CD4-positive, alpha-beta T cell treated with Interleukin-2 at 100 ng/mL for 4 hours (primary cell): ENCODE measurements at places on chromosomes 5 and 9.
A peak's percentile ranks its signal among the peaks of the same experiment; 100 is the strongest.

DNA sequence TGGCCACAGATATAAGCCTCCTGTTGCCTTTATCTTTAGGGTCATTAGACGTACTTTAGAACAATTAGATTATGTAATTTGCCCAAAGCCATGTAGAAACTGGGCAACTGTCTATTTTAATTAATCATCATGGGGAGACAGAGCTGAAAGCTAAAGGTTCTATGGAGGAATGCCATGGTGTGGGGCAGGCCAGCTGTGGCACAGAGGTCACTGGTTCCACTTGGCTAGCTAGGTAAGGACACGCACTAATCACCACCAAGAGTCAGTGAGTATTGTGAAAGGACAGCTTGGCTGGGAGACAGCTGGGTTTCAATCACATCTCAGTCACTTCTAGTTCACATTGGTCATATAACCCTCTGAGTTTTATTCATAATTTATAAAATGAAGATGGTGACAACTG lies 81.7 kb downstream of the HMHB1 start:
- no peak for DNase-seq

- DNase-seq, result no peak
These were observed 17.8 kb downstream of the RAB14 start for GRCh38 chr9:121183666-121184423.

DNA sequence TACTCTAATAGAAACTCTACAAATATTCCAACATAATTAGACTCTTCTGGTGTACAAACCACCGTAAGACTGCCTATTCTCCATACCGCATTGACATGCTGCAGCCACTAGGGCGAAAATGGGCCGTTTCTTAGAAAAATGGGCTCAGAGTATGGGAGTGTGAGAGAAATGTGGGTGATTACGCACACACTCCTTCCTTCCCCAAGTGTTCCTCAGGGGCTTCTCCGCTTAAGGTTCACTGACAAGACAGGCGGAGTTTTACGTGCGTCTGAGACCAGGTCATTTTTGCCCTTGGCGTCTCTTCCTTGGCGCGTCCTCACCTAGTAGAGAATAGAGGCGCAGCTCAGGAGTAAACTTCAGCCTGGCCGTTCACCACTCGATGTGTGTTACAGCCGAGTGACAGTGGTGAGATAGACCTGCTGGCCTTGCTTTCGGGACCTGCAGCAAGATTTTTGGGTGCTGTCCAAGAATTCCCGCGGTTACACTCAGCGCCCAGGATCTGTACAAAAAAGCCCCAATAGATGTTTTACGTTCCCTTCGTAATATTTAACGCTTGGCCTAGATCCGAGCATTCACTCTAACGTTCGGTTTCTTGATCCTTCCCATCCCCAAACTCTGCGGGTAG lies 1.8 kb upstream of the NTRK2 start:
- DNase-seq, result no peak

- DNase-seq, result no peak
These were observed 1022.3 kb downstream of the EFNA5 start for GRCh38 chr5:106648401-106648800.

DNA sequence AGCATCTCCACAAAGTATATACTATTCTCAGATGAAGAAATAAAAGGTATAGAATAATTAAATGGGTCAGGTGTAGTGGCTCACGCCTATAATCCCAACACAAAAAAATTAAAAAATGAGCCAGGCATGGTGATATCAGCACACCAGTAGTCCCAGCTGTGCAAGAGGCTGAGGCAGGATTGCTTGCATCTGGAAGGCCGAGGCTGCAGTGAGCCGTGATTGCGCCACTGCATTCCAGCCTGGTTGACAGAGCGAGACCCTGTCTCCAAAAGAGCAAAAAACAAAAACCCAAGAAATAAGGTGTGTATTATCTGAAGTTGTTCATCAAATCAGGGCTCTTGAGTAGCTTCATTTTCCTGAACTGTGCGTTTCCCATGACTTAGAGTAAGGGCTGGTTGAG lies 83.2 kb upstream of the MYO10 start:
- DNase-seq, result no peak

DNA sequence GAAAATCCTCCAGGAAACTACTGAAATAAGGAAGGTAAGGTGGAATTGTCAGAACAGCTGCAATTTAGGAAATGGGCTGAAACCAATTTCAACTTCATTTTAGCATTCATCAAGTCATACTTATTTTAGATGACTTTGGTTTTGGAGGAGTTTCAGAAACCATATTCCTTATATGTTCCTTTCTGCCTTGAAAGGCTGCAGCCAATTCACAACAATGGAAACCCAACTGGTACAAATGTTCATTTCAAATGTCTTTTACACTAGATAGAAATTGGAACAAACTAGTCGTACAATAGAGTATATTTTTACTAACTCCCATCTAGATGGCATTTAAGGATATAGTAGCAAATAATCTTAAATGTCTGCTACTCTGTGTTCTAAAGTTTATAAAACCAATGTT lies 82.6 kb upstream of the ANKH start:
- DNase-seq, result no peak

DNA sequence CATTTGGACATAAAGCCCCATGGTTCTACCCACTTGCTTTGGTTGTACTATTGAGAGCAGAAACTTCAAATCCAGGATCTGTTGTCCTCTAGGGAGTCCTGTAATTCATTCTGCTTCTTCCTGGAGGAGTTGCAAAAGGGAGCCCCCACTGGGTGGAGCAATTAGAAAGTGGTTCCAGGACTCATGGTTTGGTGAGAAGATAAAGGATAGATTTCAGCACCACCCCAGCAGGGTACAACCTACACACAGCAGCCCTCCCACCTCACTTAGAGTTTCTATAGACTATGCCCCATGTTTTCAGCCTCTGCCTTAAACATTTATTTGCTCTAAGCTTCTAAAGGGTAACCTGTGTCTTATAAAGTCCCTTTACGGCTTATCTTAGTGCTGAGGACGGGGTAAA lies 112.6 kb upstream of the ARRDC3 start:
- no peak for DNase-seq

DNA sequence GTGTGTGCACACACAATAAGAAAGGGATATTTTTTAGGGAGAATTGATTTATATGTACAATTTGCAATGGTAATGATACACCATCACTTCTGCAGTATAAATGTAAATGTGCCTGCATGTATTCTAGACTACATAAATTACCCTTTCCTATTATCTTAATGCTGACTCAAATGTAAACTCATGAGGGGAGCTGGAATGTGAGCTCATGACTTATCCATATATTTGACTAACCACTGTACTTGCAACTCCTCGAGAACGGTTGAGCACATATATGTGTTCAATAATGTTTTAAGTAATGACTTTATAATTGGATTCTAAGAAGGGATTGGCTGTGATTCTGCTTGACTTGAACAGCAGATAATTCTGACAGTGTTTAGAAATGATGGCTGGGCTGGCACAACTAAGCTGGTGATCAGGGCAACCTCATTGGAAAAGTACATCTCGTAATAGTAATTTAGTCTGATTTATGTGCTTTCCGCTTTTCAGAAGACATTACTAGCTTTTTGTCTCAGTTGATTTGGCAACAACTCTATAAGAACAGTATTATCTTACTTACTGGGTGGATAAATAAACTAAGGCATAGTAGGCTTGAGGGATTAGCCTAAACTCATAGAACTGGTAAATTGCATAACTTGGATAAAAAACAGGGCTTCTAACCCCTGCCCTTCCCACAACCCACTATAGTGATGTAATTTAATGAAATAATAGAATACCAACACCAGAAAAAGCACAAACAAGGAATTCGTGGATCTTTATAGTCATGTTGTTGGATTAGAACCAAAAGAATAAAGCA lies 130.2 kb upstream of the SPEF2 start:
- DNase-seq, result no peak

DNA sequence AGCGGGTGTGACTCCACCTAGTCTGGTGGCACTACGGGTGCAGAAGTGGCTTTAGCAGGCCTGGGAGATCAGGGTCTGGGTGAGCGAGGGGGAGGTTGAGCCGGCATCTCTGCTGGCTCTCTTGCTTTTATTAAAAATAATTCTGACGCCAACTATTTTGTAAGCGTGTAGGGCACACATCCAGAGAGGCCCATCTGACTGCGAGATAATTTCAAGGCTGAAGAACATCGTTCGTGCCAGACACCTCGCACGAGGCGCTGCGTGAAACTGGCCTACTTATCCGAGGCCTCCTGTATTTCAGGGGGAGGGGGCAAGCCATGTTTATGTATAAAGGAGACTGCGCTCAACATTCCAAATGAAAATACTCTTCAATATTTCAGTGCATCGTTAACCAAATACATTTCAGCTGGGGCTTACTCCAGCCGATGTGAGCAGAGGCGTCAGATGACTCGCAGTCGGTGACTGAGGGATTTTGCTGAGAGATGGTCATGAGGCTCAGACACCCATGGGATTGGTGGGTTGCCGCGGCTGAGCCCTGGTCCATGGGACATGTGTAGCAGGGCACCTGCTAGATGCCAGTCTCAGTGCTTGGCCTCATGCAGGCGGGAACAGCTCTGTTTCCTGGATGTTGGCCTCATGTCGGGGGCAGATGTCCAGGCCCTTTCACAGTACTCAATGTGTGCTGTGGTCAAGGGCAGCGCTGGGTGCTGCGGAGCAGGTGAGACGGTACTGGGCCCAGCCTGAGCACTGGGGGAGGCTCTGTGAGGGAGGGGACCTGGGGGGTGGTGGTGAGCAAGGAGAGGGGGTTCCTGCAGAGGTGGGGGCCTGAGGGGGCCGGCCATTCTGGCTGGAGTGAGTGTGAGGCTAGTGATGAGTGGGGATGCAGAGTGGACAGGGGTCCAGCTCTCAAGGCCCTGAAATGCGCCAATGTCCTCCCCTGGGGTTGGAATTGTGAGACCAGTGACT lies 201.5 kb downstream of the DAB2IP start:
- no peak for DNase-seq

- no peak for DNase-seq
These were observed 229.3 kb downstream of the GOLPH3 start for GRCh38 chr5:31944684-31945445.

GRCh38 chr5:14686517-14686916 lies 22.0 kb downstream of the OTULIN start:
- no peak for DNase-seq

GRCh38 chr9:20314981-20315380 lies 307.3 kb downstream of the MLLT3 start:
- peak; percentile 39 for DNase-seq

DNA sequence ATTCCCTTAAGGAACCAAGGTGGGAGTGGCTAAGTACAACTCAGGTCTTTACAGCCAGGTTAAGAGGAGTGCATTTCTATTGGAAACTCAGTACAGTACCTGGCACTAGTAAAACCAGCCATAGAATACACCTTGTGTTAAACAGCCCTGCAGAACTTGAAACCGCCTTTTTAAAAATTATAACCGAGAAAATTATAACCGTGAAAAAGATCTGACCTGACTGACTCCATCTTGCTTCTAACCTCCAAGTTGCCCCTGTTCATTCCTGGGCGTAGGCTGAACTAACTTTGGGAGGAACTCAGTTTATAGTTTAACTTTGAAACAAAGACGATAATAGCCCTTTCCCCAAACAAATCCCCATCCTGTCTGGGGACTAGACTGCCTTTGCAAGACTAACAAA lies 132.3 kb downstream of the SUSD1 start:
- no peak for DNase-seq

DNA sequence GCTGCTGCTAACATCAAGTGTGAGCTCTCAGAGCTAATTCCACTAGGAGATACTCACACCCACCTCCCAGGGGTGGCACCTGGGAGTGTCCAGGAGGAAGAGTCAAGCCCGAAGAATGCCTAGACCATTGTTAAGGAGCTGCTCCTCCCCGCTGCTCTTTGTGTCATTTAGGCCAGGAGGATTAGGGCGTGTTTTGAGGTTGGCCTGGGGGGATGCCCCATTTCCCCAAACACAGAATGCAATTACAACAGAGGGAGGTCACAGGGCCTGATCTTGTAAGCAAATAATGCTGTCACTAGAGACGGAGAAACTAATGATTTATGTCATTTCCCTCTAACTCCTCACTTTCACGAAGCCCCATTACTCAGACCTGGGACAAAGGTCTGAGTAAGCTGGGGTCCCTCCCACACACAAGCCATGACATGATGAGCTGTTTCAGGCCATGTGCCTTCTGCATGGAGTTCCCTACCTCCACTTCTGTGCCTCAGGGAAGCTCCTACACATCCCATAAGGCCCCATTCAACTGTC lies 312.5 kb downstream of the ACTL7B start:
- DNase-seq, result no peak

GRCh38 chr9:15374310-15374709 lies 48.4 kb upstream of the SNAPC3 start:
- no peak for DNase-seq

GRCh38 chr5:10338686-10339057 lies 14.8 kb upstream of the MARCHF6 start:
- no peak for DNase-seq

- no peak for DNase-seq
These were observed 5.7 kb upstream of the EXOC3 start for GRCh38 chr5:437281-437771.

- DNase-seq, result peak; percentile 59
These were observed 547 bp downstream of the ANP32B start for GRCh38 chr9:97983589-97984187.

GRCh38 chr5:113132564-113132963 lies 156.0 kb downstream of the DCP2 start:
- no peak for DNase-seq

DNA sequence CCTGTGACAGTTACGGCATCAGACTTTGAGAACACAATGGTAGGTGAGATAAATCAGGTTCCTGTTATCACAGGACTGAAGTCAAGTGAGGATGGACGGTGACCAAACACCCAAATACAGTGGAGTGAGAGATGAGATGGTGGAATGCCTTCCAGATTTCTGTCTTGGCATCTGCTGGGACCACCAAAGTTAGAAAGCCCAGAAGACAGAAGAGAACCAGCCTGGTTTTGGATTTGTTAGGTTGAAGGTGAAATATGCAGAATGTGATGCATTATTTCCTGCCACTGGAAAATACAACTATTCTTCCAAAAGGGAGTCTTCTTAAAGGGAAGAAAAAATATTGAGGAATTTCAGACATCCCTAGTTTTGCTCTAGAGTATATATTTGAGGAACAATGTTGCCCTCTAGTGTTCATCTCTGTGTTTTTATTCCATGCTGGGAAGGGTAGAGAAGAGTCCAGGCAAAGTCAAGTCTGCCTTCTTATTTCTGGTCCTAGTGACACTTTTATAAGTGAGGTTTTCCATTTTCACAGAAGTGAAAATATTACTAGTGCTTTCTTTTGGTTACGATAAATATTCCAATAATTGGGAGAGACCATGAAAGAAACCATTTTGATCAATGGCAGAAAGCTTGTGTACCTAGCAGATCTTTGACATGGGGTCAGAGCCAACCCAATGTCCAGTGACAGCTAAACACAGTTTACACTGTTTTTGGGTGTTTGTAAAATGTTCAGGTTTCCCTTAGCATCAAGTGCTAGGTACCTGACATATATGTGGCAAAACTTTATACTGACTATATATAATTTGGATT lies 142.3 kb upstream of the ANKH start:
- peak; percentile 42 for DNase-seq

- DNase-seq, result no peak
These were observed 13.7 kb upstream of the TMED9 start for GRCh38 chr5:177578316-177578715.
